ENCODE measurements at places on chromosomes 13 and 19.

DNA sequence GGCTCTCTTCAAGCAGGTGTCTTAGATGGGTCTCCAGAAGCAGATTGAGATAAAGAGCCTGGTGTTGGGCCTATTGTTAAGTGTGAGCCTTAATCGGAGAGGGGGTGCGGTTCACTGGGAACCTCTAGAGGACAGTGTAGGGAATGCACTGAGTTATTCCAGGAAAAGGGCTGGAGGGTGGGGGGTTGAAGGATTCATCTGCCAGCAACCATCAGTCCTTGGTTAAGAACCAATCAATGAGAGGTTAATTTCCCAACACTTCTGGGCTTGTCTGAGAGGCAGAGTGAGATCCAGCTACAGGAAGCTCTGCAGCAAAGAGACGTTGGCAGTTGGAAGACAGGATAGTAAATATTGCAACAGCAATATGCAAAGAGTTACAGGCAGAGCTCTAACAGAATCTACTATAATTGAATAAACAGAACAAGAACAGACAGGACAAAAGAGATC is 28.7 kb downstream of the CYP4F2 start:
- DNase-seq = peak; percentile 60

GRCh38 chr19:14089662-14090508 is 666 bp downstream of the SAMD1 start:
- peak; percentile 54 for DNase-seq

- no peak for DNase-seq
These were observed 183.5 kb downstream of the DNAJC15 start for GRCh38 chr13:43206838-43207237.

- DNase-seq = no peak
These were observed 14.8 kb downstream of the OLFM4 start for GRCh38 chr13:53043398-53043797.

DNA sequence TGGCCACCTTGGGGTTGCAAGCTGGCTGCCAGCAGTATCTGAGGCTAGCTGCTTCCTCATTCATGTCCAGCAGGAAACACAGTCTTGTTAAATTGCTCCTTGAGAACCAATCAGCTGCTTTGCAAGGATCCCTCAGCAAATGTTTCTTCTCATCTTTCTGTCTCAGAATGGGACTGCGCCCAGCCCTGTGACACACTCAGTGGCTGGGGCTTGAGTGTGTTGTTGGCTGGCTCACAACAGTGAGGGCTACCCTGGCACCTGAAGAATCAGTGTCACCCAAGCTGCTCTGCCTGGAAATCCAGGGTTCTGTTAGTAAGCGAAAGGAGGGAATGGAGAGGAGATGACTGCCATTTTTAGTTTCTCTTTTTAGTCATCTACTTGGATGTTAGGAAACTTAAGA is 317.2 kb downstream of the DCT start:
- DNase-seq = no peak

- DNase-seq = no peak
These were observed 574 bp downstream of the CYP2S1 start for GRCh38 chr19:41193430-41194156.

- DNase-seq = no peak
These were observed 6.5 kb upstream of the LILRB2 start for GRCh38 chr19:54287456-54287855.

DNA sequence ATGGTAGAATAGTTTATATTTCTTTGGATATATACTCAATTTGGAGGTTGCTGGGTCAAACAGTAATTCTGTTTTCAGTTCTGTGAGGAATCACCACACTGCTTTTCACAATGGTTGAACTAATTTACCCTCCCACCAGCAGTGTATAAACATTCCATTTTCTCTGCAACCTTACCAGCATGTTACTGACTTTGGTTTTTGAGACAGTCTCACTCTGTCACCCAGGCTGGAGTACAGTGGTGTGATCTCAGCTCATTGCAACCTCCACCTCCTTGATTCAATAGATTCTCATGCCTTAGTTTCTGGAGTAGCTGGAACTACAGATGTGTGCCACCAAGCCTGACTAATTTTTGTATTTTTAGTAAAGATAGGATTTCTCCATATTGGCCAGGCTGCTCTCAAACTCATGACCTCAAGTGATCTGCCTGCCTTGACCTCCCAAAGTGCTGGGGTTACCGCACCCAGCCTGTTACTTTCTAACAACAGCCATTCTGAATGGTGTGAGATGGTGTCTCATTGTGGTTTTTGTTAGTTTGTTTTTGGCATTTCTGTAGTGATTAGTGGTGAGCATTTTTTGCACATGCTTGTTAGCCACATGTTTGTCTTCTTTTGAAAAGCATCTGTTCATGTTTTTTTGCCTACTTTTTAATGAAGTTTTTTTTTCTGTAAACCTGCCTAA is 12.5 kb downstream of the ZNF714 start:
- DNase-seq = no peak

DNA sequence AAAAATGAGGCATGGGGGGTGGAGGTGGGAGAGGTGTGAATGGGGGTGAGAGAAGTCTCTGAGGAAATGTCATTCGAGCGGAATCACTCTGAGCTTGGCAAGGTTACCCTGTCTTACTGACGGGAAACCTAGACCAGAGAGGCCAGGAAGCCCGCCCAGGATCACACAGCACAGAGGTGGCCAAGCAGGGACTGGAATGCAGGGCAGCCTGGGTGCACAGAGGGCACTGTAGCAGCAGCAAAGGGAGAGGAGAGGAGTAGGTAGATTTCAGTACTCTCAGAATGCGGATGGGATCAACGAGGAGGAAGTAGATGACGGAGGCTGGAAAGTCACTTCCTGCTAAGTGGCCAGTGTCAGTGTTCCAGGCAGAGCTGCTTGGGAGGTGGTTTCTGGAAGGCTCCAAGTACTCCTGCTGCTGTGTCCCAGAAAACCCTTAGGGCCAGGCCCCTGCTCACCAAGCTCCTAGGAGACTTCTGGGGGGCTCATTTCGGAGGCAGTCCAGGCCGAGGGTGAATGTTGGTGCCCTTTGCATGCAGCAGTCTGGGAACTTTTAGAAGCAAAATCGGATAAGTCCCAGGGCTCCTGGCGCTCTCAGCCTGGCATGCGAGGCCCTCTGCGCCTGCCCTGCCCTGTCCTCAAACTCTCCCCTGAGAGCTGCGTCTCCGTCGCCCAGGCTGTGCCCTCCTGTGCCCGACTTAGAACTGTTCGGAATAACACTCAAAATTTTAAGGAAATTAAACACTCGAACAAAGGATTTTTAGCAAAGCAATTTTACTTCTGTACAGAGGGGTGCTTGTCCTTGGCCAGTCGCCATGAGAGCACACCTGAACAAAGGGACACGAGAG is 33.5 kb downstream of the DNM2 start:
- no peak for DNase-seq

GRCh38 chr13:43307921-43308433 is 284.6 kb downstream of the DNAJC15 start:
- DNase-seq = peak; percentile 93

DNA sequence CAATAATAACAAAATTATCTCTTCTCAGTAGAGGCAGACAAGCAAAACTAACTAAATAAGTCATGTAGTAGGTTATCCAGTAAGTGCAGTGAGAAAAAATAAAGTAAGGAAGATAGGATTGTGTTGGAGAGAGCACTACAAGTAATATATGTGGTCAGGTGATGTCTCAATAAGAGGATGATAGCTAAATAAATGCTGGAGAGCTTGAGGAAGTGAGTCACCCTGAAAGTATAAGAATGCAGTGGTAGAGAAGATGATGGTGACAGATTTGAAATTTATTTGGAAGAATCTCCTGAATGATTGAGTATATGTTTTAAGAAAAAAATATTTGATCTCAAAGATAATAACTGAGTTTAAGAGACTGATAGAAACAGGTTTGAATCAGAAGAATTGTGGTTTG is 152.2 kb upstream of the PRR20A start:
- peak; percentile 33 for DNase-seq

DNA sequence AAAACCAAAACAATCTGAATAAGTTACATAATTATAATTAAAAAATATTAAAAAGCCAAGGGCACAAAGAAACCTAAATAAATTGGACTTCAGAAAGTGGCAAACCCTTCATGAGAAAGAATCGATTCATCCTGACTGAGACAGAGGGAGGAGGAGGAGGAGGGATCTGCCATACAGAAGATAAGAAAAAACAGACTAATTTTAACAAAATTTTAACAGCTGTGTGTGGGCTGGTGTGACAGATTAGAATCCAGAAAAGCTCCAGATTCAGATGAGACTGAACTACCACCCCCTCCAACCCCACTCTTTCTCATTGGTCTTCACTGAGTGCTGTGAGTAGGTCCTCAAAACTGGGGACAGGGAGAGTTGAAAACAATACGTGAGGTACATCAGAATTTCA is 111.5 kb upstream of the HTR2A start:
- no peak for DNase-seq

DNA sequence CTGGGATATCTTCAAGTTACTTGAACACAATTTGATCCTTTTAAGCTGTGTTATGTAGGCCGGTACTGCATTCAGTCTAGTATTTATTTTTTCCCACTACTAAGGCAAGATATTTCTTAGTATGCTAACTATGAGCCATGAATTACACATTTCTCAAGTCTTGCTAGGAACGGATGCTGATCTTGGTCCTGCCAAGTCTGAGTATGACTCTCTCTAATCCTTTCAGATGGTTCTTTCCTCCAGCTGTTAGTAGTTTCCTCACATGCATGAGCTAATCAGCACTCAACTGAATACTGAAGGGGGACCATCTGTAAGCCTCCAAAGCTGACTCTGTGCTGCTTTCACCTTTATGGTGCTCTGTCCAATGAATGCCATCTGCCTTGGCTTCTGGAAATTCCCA is 460.3 kb downstream of the KCTD12 start:
- DNase-seq = peak; percentile 29

- no peak for DNase-seq
These were observed 12.7 kb upstream of the GAS6 start for GRCh38 chr13:113876346-113877148.

DNA sequence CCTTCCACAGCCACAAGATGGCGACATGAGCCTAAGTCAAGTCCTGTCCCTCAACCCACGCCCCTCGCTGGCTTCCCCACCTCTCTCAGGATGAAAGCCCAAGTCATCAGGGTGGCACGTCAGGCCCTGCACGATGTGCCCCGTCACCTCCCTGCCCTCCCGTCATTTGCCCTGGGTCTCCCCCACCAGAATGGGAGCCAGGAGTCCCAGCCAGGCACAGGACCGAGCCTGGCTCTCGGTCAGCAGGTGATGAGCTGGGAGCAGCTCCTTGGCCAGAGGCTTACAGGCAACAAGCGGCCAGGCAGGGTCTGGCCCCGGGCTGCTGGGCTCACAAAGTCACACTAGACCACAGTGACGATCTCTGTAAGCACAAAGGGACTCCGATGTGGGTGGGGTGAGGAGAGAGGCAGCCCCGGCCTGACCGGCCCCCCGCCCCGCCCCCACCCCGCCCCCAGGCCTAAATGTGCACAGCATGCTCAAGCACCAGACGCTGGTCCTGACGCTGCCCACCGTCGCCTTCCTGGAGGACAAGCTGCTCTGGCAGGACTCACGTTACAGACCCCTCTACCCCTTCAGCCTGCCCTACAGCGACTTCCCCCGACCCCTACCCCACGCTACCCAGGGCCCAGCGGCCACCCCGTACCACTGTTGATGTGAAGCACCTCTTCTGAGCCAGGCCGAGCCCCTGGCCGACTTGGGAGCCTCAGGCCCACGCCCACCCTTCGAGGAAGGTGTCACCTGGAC is 7.3 kb downstream of the MRPL4 start:
- peak; percentile 92 for DNase-seq

GRCh38 chr19:41172297-41173164 is 20.5 kb upstream of the CYP2S1 start:
- DNase-seq = no peak

GRCh38 chr19:38036707-38037611 is 130.0 kb downstream of the SIPA1L3 start:
- DNase-seq = no peak

DNA sequence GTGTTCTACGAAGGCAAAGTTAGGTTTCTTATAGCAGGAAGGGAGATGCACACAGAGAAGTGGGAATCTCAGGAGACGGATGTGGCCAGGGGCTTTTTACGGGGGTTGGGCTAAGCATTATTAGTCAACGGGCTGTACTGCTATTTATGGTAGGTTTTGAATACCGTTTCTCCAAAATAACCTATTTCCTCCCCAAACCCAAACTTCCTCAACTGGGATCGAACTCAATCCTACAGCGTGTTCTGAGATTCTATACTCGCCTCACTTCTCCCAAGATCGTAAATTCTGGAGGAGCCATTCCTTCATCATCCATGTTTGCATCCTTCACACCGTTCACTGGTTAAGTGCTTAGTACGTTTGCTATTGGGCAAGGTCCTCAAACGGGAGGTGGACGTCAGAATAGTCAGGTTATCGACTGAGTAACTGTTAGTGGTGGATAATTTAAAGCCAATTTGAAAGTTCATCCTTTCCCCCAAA is 1.2 kb upstream of the TRIM13 start:
- no peak for DNase-seq

DNA sequence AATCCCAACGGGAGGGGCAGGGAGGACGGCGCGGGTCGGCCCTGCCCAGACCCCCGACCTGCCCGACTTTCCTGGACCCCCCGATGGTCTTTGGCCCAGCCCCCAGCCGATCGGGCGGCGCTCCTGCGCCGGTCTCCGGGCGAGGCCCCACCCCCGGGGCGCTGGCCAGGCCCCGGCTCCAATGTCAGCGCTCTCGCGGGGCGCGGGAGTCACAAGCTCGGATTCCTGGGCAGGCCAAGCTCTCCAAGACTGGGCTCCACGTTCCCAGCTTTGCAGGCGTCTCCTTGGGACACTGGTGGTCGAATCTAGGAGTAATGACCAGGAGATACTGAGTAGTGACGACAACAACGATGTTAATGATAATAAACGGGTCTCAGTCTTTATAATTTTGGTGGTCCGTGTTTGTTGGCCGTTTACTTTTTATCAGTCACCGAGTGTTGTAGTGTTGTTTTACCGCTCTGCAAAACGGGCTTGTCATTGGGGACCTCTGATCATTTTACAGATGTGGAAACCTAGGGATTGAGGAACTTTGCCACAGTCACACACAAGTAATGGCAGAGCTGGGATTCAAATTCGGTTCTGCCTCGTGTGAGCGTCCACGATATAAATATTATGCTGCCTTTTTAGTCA is 545 bp downstream of the RAD23A start:
- peak; percentile 80 for DNase-seq

DNA sequence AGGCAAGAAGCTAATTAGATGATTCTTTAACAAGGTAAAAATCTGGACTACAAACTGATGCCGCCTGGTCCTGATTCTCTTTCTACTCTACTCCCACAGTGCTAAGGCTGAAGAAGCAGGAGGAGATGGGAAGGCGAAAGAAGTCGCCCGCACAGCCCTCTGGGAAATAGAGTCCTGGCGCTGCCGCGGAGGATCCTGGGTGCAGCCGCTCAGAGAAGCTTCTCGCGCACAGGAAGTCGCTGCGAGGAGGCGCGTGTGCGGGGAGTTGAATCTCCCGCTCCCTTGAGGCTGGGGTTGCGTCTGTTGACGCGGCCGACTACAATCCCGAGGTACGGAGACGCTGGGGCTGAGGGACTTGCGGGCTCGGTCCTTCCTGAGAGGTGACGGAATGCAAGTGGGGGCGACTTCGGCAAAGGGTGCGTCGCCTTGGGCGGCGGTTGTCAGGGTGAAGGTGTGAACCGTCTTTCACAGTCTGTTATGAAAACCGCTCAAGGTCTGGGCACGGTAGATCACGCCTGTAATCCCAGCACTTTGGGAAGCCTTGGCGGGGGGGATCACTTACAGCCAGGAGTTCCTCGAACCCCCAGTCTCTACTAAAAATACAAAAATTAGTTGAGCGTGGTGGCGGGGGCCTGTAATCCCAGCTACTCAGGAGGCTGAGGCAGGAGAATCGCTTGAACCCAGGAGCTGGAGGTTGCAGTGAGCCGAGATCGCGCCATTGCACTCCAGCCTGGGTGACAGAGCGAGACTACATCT is at the start of gene ZNF473:
TSS of gene ZNF473 (plus strand) at position 212 of the 756 bp plus-strand sequence. CDS start 5,078 bp downstream, outside the sequence.
- DNase-seq = peak; percentile 97

GRCh38 chr13:83620530-83621220 is 261.6 kb downstream of the SLITRK1 start:
- DNase-seq = peak; percentile 70
